ENCODE measurements at places on chromosomes 6 and 20.

DNA sequence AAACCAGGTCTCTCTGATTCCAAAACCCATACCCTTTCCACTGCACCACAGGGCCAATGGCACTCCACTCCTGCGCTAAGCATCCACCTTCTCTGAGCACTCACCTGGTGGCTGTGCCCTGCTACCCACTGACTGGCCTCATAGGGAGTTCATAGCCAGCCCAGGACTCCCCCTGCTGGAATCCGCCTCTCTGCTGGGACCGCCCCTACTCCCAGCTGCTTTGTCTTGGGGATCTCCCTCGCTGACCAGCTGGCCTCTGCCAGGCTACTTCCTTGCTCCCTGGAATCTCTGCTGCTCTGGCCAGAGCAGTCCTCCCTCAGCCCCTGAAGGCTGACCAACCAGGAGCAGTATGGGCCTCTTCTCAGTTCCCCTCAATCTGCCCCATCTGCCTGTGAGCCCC, 129.7 kb downstream of the FAXC start:
- no peak for DNase-seq

DNA sequence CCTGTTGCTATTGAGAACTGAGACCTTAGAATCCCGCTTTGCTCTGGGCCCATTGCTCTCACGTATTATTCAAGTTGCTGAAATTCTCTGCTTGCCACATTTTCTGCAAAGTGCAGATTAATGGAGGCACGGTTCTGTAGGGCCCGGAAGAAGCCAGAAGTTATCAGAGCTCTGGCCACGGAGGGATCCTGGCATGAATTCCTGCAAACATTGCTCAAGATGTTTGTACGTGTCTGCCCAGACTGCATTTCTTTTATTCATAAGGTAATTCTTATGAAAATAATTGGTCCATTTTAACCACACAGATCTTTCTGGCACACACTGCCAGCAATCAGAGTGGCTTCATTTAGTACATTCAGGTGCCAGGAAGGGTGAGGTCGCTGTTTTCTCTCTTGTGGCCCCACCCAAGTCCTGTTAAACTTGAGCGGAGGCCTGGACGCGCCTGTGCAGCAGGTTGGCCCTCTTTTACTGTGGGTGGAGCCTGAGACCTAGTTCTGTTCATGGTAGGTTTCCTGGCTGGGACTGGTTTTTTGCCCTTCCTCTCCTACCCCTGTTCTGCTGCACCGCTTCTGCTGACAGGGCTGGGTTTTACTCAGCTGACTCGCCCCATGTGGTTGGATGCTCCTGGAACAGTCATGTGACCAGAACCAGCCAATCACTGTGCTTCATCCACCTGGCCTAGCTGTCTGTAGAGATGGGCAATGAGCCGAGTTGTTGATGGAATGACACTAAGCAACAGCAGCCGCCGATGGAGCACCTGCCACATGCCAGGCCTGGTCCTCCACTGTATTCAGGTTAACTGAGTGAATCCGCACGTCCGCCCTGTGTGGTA, 230.2 kb downstream of the CDH4 start:
- DNase-seq: no peak

- no peak for DNase-seq
Observed at GRCh38 chr6:146369866-146370265, 173.8 kb upstream of the RAB32 start.

- DNase-seq: no peak
Observed at GRCh38 chr6:47932575-47932974, 150.7 kb downstream of the OPN5 start.

- no peak for DNase-seq
Observed at GRCh38 chr6:131414956-131415355, 158.1 kb upstream of the ARG1 start.

DNA sequence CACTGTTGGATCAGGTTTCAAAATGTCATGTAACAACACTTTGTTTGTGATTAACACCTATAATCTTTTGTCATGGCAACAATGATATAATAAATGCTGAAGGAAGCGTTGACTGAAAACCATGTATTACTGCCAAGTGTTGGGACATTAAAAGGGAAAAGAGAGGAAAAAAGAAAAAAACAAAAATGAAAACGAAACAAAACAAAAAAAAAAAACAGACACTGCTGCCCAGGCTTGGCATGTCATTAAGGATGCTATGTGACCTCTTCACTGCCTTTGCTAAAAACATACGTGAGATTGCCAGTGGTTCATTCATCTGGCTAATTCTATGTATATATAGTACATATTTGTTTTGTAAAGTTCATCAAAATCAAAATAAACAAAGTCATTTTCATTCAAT, 516.7 kb upstream of the RNF217 start:
- DNase-seq: no peak

DNA sequence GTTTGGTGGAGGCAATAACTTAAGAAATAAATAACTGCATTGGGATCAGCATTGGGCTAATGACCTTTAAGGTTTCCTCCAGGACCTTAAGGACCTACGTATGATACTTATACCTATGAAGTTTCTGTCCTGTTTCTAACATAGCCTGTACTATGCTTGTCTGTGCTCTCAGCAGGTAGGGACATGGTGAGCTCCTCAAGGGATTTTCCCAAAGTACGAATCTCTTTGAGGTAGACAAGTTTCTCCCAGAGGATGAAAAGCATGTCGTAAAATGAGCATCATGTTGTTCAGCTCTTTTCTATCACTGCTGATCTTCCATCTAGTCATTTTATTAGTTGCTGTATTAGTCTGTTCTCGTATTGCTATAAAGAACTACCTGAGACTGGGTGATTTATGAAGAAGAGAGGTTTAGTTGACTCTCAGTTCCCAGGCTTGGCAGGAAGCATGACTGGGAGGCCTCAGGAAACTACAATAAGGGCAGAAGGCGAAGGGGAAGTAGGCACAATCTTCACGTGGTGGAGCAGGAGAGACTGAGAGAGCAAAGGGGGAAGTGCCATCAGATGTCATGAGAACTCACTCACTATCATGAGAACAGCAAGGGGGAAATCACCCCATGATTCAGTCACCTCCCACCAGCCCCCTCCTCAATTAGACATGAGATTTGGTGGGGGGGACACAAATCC, 77.8 kb upstream of the TGM3 start:
- no peak for DNase-seq

GRCh38 chr20:48858075-48858790, 30.4 kb upstream of the PREX1 start:
- no peak for DNase-seq

DNA sequence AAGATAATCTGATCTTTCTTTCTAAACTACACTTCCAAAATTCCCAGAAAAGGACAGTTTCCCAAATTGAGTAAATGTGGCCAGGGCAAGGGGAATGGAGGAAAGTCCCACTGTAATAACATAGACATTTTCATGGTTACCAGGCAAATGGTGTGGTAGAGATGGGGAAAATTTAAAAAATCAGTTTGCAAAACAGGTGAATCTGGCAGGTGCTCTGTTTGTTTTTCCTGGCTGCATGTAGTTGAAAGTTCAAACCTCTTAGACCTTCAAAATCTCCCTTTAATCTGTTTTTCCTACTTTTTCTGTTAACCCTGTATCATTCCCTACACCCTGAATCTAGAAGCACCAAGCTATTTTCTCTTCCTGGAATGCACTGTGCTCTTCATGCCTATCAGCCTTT, 2.0 kb upstream of the BCKDHB start:
- DNase-seq: no peak

DNA sequence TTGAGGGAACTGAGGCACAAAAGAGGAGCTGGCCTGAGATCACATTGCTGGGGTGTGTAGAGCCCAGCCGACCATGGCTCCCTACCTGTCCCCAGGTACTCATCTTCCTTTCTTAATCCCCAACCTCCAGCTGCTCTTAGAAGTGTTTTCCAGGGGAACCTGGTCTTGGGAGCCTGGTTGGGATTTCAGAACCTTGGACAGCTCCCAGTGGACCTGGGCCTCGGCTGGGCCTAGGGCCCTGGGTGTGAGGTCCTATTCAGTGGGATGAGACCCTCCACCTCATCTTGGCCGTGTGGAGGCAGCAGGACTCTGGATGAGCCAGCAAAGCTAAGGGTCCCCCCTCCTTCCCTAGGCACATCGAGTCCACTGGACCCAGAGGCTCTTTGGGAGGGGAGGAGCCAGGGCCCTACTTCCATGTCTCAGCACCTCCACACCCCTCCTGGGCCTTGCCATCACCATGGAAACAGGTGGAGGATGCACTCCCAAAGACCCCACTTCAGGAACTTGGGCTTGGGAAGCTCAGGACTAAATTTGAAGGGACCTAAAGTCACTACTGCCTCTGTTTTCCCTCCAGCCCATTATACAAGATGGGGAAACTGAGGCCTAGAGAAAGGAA, 38.5 kb downstream of the DLGAP4 start:
- DNase-seq: no peak
